ENCODE measurements at places on chromosomes 5 and 9.

GRCh38 chr5:50864466-50864865 lies 198.0 kb downstream of the PARP8 start:
- no peak overlapping the region for H3K27ac ChIP-seq
- no peak for DNase-seq
- H3K36me3 ChIP-seq = no peaks in the 10 kb centered on the region
- no peak overlapping the region for H3K4me3 ChIP-seq
- no peaks in the 10 kb centered on the region for H3K27me3 ChIP-seq
- no peaks in the 10 kb centered on the region for H3K4me1 ChIP-seq

DNA sequence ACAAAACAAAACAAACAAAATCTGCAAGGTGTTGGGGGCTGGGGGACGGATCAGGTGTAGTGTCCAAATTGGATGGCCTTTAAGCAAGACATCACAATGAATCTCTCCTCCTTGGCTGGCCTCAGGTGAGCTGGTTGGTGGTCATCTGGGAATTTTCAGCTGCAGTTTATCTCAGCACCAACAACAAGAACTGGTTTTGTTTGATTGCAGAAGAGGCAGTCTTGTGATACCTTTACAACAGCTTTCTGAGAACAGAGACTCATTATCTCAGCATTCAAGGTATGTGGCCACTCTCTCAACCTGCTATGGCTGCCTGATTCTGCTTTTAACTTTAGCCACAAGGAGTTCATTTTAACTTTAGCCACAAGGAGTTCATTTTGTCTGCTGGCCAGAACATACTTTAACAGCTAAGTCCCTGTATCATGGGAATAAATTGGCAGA lies 1543.4 kb downstream of the EFNA5 start:
- H3K27me3 ChIP-seq = no peaks in the 10 kb centered on the region
- no peak for DNase-seq
- no peaks in the 10 kb centered on the region for H3K36me3 ChIP-seq
- H3K4me3 ChIP-seq = no peak overlapping the region
- no peaks in the 10 kb centered on the region for H3K4me1 ChIP-seq
- H3K27ac ChIP-seq = no peak overlapping the region

DNA sequence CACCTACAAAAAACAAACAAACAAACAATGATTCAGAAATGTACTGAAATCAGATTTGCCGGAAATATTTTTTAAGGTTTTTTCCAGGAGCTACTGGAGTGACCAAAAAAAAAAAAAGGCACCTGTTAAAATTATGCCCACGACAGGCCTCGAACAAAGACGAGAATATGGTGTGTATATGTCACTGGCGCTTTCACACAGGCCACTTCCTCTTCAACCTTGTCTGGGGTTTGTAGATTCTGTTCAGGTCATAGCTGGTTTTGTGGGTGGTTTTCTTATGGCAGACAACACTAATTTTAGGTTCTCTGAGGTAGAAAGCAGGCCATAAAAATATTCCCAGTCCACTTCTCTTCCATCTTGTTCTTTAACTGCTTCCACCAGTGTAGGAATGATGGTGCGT lies 7.0 kb downstream of the NDUFB6 start:
- H3K36me3 ChIP-seq = peaks cover 42% of the 10 kb centered on the region
- no peak overlapping the region for H3K4me3 ChIP-seq
- H3K27ac ChIP-seq = no peak overlapping the region
- no peaks in the 10 kb centered on the region for H3K27me3 ChIP-seq
- H3K4me1 ChIP-seq = peaks cover 11% of the 10 kb centered on the region

DNA sequence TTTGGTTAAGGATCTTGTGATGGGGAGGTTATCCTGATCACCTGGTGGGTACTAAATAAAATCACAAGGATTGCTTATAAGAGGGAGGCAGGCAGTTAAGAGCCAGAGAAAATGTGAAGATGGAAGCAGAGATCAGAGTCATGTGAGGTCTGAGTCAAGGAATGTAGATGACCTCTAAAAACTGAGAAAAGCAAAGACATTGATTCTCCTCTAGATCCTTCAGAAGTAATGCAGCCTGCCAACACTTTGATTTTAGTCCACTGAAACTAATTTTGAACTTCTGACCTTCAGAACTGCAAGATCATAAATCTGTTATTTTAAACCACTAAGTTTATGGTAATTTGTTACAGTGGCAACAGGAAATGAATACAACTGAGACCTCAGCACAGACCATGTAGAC lies 499.0 kb downstream of the GADD45G start:
- H3K4me1 ChIP-seq = no peaks in the 10 kb centered on the region
- no peak overlapping the region for H3K27ac ChIP-seq
- no peaks in the 10 kb centered on the region for H3K36me3 ChIP-seq
- H3K27me3 ChIP-seq = no peaks in the 10 kb centered on the region

GRCh38 chr5:14676320-14676719 lies 11.8 kb downstream of the OTULIN start:
- peak overlapping the region; percentile 21 for H3K27ac ChIP-seq
- no peak overlapping the region for H3K4me3 ChIP-seq
- DNase-seq = peak; percentile 20
- no peaks in the 10 kb centered on the region for H3K27me3 ChIP-seq
- peaks cover 22% of the 10 kb centered on the region for H3K4me1 ChIP-seq
- peaks cover 56% of the 10 kb centered on the region for H3K36me3 ChIP-seq

DNA sequence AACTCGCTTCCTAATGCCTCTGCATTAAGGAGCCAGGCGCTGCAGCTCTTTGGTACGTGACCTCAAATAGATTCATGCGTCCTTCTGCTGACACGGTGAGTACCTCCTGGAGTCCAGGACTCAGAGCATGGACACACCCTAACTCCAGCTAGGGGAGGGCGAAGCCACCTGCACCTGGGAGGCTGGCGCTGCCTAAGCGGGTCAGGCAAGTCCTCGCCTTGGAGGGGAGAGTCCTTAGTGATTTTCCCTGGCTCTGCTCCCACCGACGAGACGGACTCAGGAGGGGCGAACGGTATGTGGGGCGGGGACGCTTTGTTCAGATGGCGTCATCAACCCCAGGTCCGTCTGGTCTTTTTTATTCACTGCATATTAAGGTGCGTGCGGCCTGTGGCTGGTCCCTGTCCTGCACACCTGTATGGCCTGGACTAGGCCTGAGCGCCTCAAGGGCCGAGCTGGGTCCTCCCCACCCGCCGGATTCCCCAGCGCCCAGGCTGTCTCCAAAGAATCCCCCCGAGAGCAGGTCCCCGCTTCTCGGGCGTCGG lies 50.3 kb downstream of the NSUN2 start:
- peaks cover 4% of the 10 kb centered on the region for H3K27me3 ChIP-seq
- H3K4me3 ChIP-seq = no peak overlapping the region
- H3K36me3 ChIP-seq = no peaks in the 10 kb centered on the region
- no peak overlapping the region for H3K27ac ChIP-seq

- no peak overlapping the region for H3K4me3 ChIP-seq
- no peaks in the 10 kb centered on the region for H3K4me1 ChIP-seq
- no peak overlapping the region for H3K27ac ChIP-seq
- no peaks in the 10 kb centered on the region for H3K36me3 ChIP-seq
Measured at GRCh38 chr9:111873901-111874300, 22.7 kb upstream of the UGCG start.

GRCh38 chr5:107285772-107286171 lies 385.0 kb downstream of the EFNA5 start:
- no peaks in the 10 kb centered on the region for H3K27me3 ChIP-seq
- DNase-seq = no peak
- H3K4me3 ChIP-seq = no peak overlapping the region
- H3K27ac ChIP-seq = no peak overlapping the region
- no peaks in the 10 kb centered on the region for H3K36me3 ChIP-seq
- no peaks in the 10 kb centered on the region for H3K4me1 ChIP-seq

DNA sequence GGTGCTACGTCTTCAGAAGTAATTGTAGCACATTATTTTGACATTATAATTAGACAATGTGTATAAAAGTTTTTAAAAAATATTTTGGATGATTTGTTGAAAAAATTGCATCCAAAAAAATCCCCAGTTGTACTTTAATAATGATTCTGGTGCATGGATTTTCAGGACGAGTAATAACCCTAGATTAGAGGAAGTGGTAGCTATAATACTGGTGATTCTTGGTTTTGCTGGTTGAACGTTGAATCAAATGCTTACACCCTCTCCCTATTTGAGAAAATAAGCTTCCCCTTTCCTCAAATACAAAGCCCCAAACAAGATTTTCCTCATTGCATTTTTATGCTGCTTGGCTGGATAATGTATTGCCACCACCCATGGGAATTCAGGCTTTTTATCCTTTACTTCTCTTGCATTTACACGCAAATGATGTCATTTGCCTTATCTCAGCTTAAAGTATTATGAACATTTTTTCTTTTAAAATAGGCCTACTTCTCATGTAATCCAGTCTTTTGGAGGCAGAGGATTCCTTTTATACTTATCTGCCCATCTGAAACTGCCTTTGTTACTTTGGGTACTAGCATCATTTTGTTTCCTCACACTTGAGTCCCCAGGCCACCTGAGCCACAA lies 86.3 kb downstream of the UBE2R2 start:
- H3K36me3 ChIP-seq = peaks cover 76% of the 10 kb centered on the region
- H3K27me3 ChIP-seq = no peaks in the 10 kb centered on the region
- no peak for DNase-seq
- no peak overlapping the region for H3K4me3 ChIP-seq

Data from DND-41 (cell line).